ENCODE measurements at places on chromosomes 5 and 9. TPM values are rescaled to one million over a fixed set of nuclear protein-coding genes. Genes with fewer than 3 reads are reported as not detected.

The LTC4S gene
- 0.80 TPM for polyA plus RNA-seq

The RNF44 gene
- 6.0 TPM for polyA plus RNA-seq

The SLC25A2 gene
- not detected for polyA plus RNA-seq

The NPR3 gene
- polyA plus RNA-seq = not detected

The LPAR1 gene
- not detected for polyA plus RNA-seq

The SHOC1 gene
- polyA plus RNA-seq = not detected

The FUBP3 gene
- 29.3 TPM for polyA plus RNA-seq

The TNFSF8 gene
- 3.5 TPM for polyA plus RNA-seq

The NEUROG1 gene
- not detected for polyA plus RNA-seq

The C5orf52 gene
- polyA plus RNA-seq = not detected

The TPPP gene
- polyA plus RNA-seq = not detected

The PCDHGA12 gene
- 0.59 TPM for polyA plus RNA-seq

The SPINK4 gene
- not detected for polyA plus RNA-seq

The DAB2IP gene
- polyA plus RNA-seq = not detected

The TRPM3 gene
- polyA plus RNA-seq = not detected

The MRPL36 gene
- polyA plus RNA-seq = 66.9 TPM

The RNF14 gene
- 29.4 TPM for polyA plus RNA-seq

The MELK gene
- polyA plus RNA-seq = not detected

The CLTB gene
- 54.1 TPM for polyA plus RNA-seq

All from IgD-negative memory B cell (primary cell).